ENCODE measurements at places on chromosomes 16 and 17.

DNA sequence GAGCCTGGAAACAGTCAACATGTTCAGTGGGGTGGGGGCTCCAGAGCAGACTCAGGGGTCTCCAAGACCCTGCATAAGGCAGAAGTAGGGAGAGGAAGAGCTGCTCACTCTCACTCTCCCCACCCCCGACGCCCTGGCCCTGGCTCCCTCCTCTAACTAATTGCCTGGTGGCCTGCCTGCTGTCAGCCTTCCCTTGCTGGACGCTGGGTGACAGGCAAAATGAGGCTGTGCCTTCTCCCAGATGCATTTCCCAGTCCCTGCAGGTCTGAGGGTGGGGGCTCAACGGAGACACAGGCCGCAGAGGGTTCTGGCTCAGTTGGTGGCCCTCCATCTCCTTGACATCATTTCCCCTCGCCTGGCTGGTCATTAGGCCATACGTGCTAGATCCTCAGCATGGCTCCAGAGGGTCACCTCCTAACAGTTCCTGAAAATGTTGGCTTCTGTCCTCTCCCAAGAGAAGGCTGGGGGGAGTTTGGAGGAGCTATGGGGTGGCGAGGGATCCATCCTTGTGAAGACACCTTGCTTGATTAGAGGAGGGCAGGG is 1.4 kb downstream of the FMNL1 start:
- no peak for DNase-seq

DNA sequence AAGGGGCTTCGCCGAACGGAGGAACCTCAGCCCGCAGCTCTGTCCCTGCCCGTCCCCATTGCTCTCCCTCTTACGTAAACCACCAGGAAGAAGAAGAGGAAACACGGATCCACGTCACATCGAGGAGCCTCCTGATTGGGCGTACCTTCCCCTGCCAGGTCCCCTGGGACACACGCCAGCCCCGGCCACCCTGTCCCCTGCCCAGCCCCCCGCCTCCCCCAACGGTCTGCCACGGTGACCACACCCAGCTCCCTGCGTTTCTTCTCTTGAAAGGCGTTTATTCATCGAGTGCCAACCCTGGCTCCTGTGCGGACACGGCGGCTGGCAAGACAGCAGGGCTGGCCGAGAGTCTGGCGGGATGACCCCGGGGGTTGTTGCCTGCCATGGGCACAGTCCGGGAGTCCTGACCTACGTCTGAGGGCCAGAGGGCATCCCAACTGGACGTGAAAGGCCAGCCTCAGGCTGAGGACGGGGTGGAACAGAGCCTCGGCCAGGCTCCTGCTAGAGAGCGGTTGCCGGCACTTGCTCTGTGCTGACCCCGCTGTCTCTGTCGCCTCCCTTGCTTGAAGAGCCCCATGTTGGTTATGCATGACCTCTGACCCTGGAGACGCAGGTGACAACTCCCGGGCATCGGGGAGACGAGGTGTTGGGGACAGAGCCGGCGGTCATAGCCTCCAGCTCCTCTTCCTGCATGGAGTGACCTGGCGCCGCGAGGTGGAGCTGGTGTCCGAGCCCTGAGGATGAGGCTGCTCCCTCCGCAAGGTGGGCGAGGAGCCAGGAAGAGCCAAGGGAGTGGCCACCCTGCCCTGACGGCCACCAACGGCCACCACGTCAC is 40.5 kb upstream of the ACSF3 start:
- no peak for DNase-seq

DNA sequence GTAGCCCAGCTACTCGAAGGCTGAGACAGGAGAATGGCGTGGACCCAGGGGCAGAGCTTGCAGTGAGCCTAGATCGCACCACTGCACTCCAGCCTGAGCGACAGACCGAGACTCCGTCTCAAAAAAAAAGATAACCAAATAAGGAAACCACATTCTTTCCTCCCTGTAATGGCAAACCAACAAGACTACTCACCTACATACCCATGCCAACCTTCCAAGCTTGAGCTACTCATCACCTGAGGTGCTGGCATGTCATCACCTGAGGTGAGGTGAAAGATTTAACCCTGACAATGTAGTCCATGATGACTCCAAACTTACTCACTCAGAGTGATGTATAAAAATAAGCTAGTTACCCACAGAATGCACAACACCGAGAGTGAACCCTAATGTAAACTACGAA is 85.2 kb downstream of the SMG6 start:
- DNase-seq, result no peak

- DNase-seq, result no peak
These were observed 124.5 kb downstream of the GAS7 start for GRCh38 chr17:10073941-10074340.

GRCh38 chr16:80298676-80299075 is 242.1 kb upstream of the DYNLRB2 start:
- DNase-seq, result no peak

DNA sequence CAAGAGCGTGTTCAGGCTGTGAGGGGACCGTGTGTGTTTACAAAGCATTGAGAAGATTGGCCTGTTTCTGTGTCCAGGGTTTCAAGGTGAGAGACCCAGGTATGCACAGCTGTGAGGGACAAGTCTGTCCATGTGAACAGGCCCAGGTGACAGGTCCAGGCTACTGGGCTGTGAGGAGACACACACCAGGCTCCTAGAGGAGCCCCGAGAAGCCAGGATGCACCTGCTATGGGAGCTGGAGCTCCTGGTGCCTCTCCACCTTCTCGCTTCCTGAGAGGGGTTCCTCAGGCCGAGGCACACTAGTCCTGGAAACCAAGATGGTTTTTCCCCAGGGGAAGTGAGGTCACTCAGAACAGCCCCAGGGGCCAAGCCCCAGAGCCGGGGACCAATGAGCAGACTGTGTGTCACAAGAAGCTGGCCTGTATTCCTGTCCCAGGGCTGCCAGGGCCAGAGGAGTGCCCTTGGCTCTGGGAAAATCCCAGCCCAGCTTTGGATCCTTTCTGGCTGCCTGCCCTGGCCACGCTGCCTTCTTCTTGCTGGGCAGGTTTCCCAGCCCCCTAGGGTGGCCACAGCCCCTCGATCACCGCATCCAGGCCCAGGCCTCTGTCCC is 153.4 kb upstream of the PLCG2 start:
- no peak for DNase-seq

All from vagina (tissue), 2 donors.